ENCODE measurements at places on chromosomes 13 and 19.

DNA sequence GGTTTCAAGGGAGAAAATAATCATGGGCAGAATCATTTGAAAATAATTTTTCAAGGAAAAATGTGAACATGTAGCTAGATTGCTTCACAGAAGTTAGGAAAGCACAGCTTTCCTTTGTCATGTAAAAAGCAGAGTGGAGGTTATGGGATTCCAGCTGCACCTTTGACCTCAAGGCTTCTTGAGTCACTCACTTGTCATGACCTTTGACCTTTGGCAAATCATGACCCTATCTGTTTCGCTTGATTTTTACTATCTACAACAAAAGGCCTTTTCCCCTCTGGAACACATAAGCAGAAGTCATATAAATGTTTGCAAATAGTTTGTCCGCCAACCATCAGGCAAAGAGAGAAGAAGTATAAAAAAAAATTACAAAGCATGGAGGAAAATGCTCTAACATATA is 210.7 kb upstream of the MIR17HG start:
- DNase-seq = no peak

- DNase-seq = no peak
Measured at GRCh38 chr13:77387607-77388200, 60.8 kb upstream of the MYCBP2 start.

- no peak for DNase-seq
Measured at GRCh38 chr13:75372923-75373841, 108.8 kb downstream of the TBC1D4 start.

DNA sequence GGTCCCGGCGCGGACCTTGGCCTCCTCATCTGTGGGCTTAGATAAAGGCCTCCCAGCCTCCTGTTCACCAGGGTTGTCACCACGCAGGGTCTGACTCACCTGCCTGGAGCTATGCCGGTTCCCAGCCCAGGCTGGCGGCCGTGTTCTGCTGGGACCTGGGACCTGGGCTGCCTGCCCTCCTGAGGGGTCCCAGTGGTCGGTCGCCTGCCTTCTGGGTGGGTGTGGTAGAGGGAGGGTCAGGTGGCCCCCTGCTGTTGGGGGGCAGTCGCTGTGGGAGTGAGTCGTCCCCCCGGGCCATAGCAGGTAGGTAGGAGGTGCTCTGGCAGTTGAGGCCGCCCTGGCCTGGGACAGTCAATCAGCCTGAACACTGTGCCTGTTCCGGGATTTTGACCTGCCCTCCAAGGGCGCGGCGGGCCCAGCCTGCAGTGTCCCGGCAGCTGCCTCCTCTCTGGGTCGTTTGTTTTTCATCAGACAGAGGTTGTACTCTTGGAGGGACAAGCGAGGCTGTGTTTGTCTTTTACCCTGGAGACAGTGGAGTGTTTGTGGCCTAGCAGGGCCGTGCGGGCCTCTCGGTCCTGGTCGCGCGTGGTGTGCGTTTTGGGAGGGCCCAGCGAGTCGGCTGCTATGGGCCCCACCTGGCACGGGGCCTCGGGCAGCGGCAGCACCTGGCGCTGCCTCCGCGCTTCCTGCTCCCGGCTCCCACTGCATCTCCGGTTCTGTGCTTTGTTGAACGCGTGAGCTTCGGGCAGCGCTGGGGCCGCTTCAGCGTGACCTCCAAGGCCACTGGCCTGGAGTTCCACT is 2.6 kb downstream of the ADAT3 start:
- DNase-seq = no peak

DNA sequence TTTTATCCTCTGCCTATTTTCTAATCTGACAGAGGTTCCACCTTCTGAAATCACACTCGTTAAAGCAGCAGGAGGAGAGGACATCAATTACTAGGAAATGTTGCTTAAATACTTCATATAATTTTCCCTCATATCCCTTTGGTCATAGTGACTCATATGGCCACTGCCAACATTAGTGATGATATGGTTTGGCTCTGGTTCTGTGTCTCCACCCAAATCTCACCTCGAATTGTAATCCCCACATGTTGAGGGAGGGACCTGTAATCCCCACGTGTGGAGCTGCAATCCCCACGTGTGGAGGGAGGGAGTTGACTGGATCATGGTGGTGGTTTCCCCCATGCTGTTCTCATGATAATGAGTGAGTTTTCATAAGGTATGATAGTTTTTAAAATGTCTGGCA is 618.4 kb upstream of the SLITRK5 start:
- DNase-seq = no peak

DNA sequence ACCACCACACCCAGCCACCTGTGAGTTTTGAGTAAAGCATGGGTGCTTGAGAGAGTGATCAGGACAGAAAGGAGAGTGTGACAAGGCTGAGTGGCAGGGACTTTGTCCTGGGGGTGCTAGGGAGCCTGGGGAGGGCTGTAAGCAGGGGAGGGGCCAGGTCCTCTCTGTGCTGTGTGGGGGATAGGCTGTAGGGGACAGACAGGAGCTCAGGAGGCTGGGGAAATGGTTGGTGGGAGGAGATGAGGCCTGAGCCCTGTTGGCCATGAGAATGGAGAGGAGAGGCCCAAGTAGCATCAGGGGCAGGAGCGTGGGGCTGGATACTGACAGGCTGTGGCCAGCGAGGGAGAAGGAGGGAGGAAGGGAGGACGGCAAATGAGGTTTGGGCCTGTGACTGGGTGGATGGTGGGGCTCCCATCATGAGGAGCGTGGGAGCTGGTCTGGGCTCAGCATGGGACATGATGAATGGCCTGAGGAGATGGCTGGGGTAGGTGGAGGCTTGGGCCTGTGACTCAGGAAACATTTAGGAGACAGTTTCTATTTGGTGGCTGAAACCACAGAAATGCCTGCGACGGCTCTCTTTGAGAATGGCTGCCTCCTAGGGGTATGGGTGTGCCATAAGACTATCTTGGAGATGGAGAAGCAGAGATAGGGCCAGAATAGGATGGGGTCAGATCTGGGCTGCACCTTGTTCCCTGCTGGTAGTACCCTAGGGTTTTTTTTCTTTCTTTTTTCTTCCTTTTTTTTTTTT is 25.0 kb downstream of the GRIN2D start:
- DNase-seq = peak; percentile 60

DNA sequence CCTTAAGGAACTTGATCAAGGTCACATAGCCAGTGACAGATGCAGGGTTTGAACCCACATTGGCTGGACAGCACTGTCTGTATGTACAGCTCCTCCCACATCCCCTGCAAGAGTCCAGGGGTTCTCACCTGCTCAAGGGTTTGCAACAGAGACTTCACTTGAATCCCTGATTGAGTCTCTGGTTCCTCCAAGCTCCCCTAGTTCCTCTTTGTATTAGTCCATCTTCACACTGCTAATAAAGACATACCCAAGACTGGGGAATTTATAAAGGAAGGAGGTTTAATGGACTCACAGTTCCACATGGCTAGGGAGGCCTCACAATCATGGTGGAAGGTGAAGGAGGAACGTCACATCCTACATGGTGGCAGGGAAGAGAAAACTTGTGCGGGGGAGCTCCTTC is 72.8 kb upstream of the CLDN10 start:
- DNase-seq = no peak

- no peak for DNase-seq
Measured at GRCh38 chr19:29741776-29742175, 26.7 kb upstream of the C19orf12 start.

- no peak for DNase-seq
Measured at GRCh38 chr13:102779436-102780159, 6.0 kb upstream of the TEX30 start.

DNA sequence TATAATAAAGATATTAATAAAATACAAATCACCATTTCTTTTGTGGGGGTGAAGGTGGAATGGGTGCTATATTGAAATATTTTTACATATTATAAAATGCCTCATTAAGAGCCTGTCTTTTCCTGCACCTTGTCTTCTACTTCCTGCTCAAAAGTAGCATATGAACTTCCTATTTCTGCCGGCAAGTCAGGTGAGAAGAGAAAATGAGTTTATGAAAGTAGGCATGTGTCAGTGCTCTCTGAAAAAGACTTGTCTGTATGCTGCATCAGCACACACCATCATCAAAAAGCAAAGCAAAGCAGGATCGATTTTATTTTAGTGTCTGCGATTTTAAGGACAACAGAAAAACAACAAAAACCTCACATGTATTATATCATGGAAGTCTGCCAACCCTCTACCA is 114.2 kb downstream of the RAP2A start:
- DNase-seq = no peak

DNA sequence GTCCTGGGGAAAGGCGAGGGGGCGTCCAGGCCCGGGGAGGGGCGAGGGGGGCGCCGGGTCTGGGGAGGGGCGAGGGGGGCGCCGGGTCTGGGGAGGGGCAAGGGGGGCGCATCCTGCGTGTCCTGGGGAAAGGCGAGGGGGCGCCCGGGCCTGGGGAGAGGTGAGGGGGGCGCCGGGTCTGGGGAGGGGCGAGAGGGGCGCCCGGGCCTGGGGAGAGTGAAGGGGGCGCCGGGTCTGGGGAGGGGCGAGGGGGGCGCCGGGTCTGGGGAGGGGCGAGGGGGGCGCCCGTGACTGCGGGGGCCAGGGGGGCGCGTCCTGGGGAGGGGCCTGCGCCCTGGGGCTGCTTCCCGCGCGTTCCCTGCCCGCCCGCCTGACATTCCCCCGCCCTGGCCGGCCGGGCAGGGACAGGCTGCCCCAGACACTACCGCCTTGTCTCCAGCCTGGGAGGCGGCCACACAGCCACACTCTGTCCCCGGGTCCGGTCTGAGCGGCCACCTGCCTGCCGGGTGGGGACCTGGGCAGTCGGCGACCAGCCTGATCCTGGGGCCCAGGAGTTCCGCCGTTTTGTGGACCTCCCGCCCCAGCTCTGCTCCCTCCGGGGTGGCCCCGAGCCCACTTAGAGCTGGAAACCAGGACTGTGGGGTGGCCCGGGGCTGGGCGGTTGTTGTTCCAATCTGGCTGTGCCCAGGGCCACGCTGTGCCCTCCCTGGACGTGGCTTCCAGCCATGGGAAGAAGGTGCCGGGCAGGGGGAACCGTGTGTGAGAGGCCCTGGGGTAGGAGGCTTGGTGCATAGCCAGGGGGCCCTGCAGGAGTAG is 11.8 kb downstream of the PALM start:
- peak; percentile 51 for DNase-seq

DNA sequence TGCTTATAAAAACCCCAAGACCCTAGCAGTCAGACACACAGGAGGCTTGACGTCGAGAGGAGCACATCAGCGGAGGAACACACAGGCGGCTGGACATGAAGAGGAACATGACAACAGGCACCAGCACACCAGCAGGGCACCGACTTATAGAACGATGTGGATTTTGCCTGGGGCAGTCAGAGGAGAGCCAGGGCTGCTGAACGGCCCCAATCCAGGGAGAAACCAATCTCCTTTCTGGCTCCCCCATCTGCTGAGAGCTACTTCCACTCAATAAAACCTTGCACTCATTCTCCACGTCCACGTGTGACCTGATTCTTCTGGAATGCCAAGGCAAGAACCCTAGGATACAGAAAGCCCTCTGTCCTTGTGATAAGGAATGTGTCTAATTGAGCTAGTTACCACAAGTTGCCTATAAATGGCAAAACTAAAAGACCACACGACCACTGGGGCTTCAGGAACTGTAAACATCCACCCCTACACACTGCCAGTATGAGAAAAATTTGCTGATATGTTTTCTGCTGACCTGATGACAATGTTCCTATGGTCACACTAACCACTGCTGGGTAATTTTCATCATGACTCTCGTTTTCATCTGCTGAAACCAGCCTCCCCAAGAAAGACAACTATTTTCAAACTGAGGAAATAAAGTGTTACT is 35.8 kb upstream of the CEACAM21 start:
- DNase-seq = no peak

DNA sequence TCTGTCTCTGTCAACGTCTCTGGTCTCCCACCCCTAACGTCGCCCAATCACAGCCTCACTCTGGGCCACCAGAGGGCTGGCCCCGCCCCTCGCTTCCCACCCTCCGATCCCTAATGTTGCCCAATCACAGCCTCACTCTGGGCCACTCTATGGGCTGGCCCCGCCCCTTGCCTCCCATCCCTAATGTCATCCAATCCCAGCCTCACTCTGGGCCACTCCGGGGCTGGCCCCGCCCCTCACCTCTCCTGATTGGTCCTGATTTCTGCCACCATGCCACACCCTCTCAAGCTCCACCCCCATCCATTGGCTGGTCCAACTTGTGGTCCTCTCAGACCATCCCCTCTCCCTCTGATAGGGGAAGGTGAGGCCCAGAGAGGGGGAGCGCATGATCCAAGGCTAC is 24.9 kb downstream of the CELF5 start:
- peak; percentile 80 for DNase-seq

- no peak for DNase-seq
Measured at GRCh38 chr13:79898202-79898826, 417.4 kb downstream of the NDFIP2 start.

DNA sequence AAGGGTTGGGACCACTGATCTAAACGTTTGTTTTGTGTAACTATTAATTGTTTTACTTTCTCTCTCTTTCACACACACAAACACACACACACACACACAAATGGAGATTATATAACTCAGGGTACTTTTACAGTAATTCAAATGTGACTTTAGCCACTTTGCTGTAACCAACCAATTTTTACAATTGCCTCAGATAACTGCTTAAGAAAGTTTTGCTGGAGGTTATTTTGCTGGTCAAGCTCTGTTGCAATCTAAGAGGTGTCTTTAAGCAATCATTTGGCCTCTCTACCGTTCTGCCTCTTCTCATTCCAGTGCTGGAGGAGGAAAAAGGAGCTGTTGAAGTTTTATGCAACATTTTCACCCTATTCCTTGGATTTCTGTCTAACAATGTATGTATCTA is 63.0 kb downstream of the TBC1D4 start:
- no peak for DNase-seq

DNA sequence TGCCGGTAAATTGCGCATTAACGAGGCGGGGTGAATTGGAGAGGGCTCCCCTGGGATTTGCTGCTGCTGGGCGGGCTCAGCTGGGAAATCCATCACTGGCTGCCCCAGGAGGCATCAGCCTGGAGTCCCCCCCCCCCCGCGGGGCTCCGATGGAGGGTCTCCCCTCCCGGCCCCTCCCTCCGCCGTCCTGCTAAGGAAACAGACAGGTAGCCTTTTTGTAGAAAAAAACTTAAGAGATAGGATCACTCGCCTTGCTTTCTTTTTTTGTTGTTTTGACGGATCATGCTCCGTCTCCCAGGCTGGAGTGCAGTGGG is 6.8 kb downstream of the TLE6 start:
- DNase-seq = no peak

DNA sequence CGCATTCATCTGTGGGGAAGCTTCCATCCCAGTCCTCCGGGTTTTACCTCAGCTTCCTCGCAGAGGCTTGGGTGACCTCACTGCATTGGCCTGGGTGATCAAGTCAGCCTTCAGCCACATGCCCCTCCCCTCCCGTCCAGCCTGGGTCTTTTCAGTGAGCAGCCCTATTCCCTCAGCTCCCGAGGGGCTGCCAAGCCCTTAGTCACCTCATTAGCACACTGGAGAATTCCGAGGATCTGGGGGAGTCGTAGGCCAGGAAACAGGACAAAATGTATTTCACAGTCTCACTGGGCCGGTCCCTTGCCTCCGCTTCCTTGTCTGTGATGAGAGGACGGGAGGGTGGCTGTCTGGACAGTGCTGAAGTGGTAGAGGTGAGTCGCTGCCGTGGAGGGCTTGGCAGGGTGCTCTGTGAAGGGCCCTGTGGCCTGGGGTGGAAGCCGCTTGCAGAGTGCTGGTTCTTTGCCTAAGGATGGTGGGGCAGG is 19.9 kb downstream of the KDM4B start:
- DNase-seq = no peak

GRCh38 chr13:19836472-19836871 is 27.0 kb downstream of the ZMYM5 start:
- DNase-seq = no peak

- DNase-seq = no peak
Measured at GRCh38 chr13:99000137-99000536, 22.3 kb upstream of the DOCK9 start.

GRCh38 chr13:113861433-113862030 is 2.3 kb downstream of the GAS6 start:
- no peak for DNase-seq
